Muscle of leg (tissue), 16 donors: ENCODE measurements at places on chromosomes 7 and 10. TPM values are rescaled to one million over a fixed set of nuclear protein-coding genes. Genes with fewer than 3 reads are reported as not detected.

Gene DDC
- polyA plus RNA-seq: 0.24 TPM

Gene HTR5A
- polyA plus RNA-seq: not detected

Gene ACBD7
- 1.1 TPM for polyA plus RNA-seq

Gene AGFG2
- polyA plus RNA-seq: 12.3 TPM

Gene NODAL
- polyA plus RNA-seq: 0.22 TPM
